ENCODE measurements at places on chromosomes 12 and 14. TPM values are rescaled to one million over a fixed set of nuclear protein-coding genes. Genes with fewer than 3 reads are reported as not detected.

CLEC7A gene
- polyA plus RNA-seq = 1.4 TPM

PIP4K2C gene
- 40.0 TPM for polyA plus RNA-seq

DENND5B gene
- 27.8 TPM for polyA plus RNA-seq

TAS2R7 gene
- not detected for polyA plus RNA-seq

SLC6A12 gene
- 19.2 TPM for polyA plus RNA-seq

RNU4-1 gene
- not detected for polyA plus RNA-seq

ADCY4 gene
- 22.9 TPM for polyA plus RNA-seq

RNASE4 gene
- polyA plus RNA-seq = 3.1 TPM

SERPINA10 gene
- 0.13 TPM for polyA plus RNA-seq

LGMN gene
- 117 TPM for polyA plus RNA-seq

RDH12 gene
- polyA plus RNA-seq = 0.46 TPM

LUM gene
- polyA plus RNA-seq = 49.1 TPM

Measured in left renal cortex interstitium (tissue), 4 donors.